Hematopoietic multipotent progenitor cell (in vitro differentiated cells): ENCODE measurements at places on chromosomes 5 and 9. TPM values are rescaled to one million over a fixed set of nuclear protein-coding genes. Genes with fewer than 3 reads are reported as not detected.

- no peak for DNase-seq
These were observed 10.8 kb downstream of the SEMA6A start for GRCh38 chr5:116563736-116564308.

DNA sequence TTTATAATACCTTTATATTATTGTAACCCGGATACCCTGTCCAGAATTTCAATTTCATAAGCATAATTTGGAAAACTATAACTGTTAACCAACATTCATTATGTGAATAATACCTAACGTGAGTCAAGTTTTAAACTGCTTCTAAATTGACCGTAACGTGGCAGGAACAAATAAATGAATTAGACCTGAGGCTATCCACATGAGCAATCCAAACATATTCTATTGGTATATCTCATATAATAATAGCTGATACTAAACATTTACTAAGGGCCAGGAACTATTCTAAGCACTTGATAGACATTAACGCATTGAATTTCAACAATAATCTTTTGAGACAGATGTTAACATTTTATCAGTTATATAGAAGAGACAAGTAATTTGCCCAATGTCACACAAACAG is 276.4 kb downstream of the MEF2C start:
- no peak for DNase-seq

GRCh38 chr5:178499352-178499751 is 90.8 kb downstream of the COL23A1 start:
- DNase-seq, result no peak

DNA sequence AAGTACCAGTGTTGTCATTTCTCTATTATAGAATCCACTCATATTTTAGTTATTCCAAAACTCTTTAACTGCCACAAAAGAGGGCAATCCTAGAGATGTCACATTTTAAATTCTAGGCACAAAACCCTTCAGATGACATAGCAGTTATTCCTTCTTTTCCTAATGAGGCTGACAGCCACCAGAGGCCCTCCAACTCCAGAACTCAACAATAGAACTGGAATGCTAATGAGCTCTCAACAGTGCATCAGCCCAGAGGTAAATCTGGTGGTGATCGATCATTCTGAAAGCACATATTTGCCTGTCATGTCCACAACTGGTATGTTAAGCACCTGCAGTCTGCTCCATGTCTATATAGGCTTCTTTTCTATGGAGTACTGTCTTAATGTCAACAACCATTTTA is 40.2 kb upstream of the RAB3C start:
- DNase-seq, result no peak

The ANKRD18B gene
- under 0.01 TPM for total RNA-seq

The RNF180 gene
- under 0.01 TPM for total RNA-seq

The GMCL2 gene
- total RNA-seq, result not detected

The IL5 gene
- total RNA-seq, result not detected
